A549 treated with RU486 at 1 μM for 4 hours (cell line): ENCODE measurements at places on chromosomes 3 and 15. TPM values are rescaled to one million over a fixed set of nuclear protein-coding genes. Genes with fewer than 3 reads are reported as not detected.

The PODXL2 gene
- 7.8 to 10.7 TPM (median 10.3 TPM) in 5 replicates for total RNA-seq

The CCDC9B gene
- 13.4 to 21.7 TPM (median 17.2 TPM) in 5 replicates for total RNA-seq

The SLC12A1 gene
- not detected in 5 replicates for total RNA-seq

The EIF2A gene
- 68.8 to 98.8 TPM (median 75.2 TPM) in 5 replicates for total RNA-seq

The UROC1 gene
- not detected in 5 replicates for total RNA-seq

The TMCO5A gene
- not detected in 5 replicates for total RNA-seq

The SLC22A13 gene
- 0.06 TPM in 1 of 5 replicates, not detected in the others for total RNA-seq

The TPRG1 gene
- 0.13 to 0.38 TPM (median 0.25 TPM) in 5 replicates for total RNA-seq

The SLCO2A1 gene
- total RNA-seq = 0.06 to 0.10 TPM in 2 of 5 replicates, not detected in the others

The SYNPR gene
- not detected in 5 replicates for total RNA-seq

The IFT57 gene
- total RNA-seq = 31.8 to 53.4 TPM (median 46.1 TPM) in 5 replicates
